Subcutaneous preadipocyte (primary cell): ENCODE measurements at places on chromosomes 2 and 18. TPM values are rescaled to one million over a fixed set of nuclear protein-coding genes. Genes with fewer than 3 reads are reported as not detected.

AQP12B gene
- total RNA-seq, result not detected in 2 replicates

COL6A3 gene
- total RNA-seq, result 1,617 and 2,764 TPM in 2 replicates

GALM gene
- 10.9 and 21.7 TPM in 2 replicates for total RNA-seq

CHCHD5 gene
- total RNA-seq, result 8.4 and 8.8 TPM in 2 replicates

RAB17 gene
- 0.20 TPM in 1 of 2 replicates, not detected in the other for total RNA-seq

MRPS5 gene
- total RNA-seq, result 36.4 and 40.1 TPM in 2 replicates

EMILIN2 gene
- 14.7 and 21.1 TPM in 2 replicates for total RNA-seq

ABCG5 gene
- not detected in 2 replicates for total RNA-seq

GCG gene
- not detected in 2 replicates for total RNA-seq

ATAD2B gene
- 11.7 and 13.2 TPM in 2 replicates for total RNA-seq

IL1F10 gene
- total RNA-seq, result not detected in 2 replicates

GKN2 gene
- not detected in 2 replicates for total RNA-seq

KCNJ3 gene
- total RNA-seq, result not detected in 2 replicates

LIMS4 gene
- 1.5 and 3.9 TPM in 2 replicates for total RNA-seq

COL4A3 gene
- total RNA-seq, result under 0.01 TPM in 2 replicates

FBXO15 gene
- total RNA-seq, result 0.37 and 0.78 TPM in 2 replicates

HAAO gene
- total RNA-seq, result 0.20 and 0.37 TPM in 2 replicates

ALK gene
- not detected in 2 replicates for total RNA-seq

TNS1 gene
- total RNA-seq, result 68.7 and 72.3 TPM in 2 replicates

ABCA12 gene
- under 0.01 TPM in 2 replicates for total RNA-seq

TSGA10 gene
- 2.3 and 2.6 TPM in 2 replicates for total RNA-seq
